ENCODE measurements at places on chromosomes 5 and 9. TPM values are rescaled to one million over a fixed set of nuclear protein-coding genes. Genes with fewer than 3 reads are reported as not detected.

The ARHGEF39 gene
- 14.9 TPM for total RNA-seq

The FRMD3 gene
- 6.4 TPM for total RNA-seq

The PIP5KL1 gene
- 1.6 TPM for total RNA-seq

The FUT7 gene
- 0.05 TPM for total RNA-seq

The IGIP gene
- total RNA-seq, result 0.60 TPM

The GPR150 gene
- 0.13 TPM for total RNA-seq

All from A549 treated with dexamethasone at 1 μM for 4 hours (cell line).